ENCODE measurements at places on chromosomes 7 and 10. TPM values are rescaled to one million over a fixed set of nuclear protein-coding genes. Genes with fewer than 3 reads are reported as not detected.

The TACR2 gene
- total RNA-seq = 0.10 TPM

The PNLIPRP3 gene
- total RNA-seq = not detected

The FZD8 gene
- total RNA-seq = 5.0 TPM

The PDZD7 gene
- 0.67 TPM for total RNA-seq

The ELAPOR2 gene
- 0.10 TPM for total RNA-seq

The FAS gene
- total RNA-seq = 32.4 TPM

The PRLHR gene
- not detected for total RNA-seq

The SPDYE6 gene
- not detected for total RNA-seq

The VIPR2 gene
- total RNA-seq = 0.03 TPM

The ARL4A gene
- 60.5 TPM for total RNA-seq

The C10orf53 gene
- not detected for total RNA-seq

The MCM10 gene
- 21.3 TPM for total RNA-seq

The SLC16A9 gene
- total RNA-seq = 0.07 TPM

The KCND2 gene
- not detected for total RNA-seq

The ASB10 gene
- total RNA-seq = not detected

The HKDC1 gene
- 11.6 TPM for total RNA-seq

The HOXA2 gene
- 0.97 TPM for total RNA-seq

The PCLO gene
- total RNA-seq = 0.88 TPM

The CASD1 gene
- total RNA-seq = 6.7 TPM

The MMP21 gene
- total RNA-seq = not detected

The SRGN gene
- total RNA-seq = 101 TPM

The ZNF25 gene
- total RNA-seq = 1.9 TPM

The FRMPD2 gene
- total RNA-seq = not detected

The HOXA11 gene
- 0.70 TPM for total RNA-seq

The COL17A1 gene
- total RNA-seq = 1.8 TPM

The CD36 gene
- total RNA-seq = 0.08 TPM

The CCNJ gene
- 6.9 TPM for total RNA-seq

The TMEM236 gene
- 0.05 TPM for total RNA-seq

The BTBD16 gene
- 1.7 TPM for total RNA-seq

The OPN1SW gene
- total RNA-seq = not detected

The SORBS1 gene
- 0.74 TPM for total RNA-seq

The AQP1 gene
- total RNA-seq = 0.40 TPM

The OR2A12 gene
- total RNA-seq = not detected

The SHTN1 gene
- 26.1 TPM for total RNA-seq

The HMX3 gene
- not detected for total RNA-seq

The CPA2 gene
- total RNA-seq = not detected

The NEURL1 gene
- 0.38 TPM for total RNA-seq

The EGFR gene
- 109 TPM for total RNA-seq

The LEP gene
- not detected for total RNA-seq

The PPP1R3C gene
- 16.0 TPM for total RNA-seq

The TRIL gene
- not detected for total RNA-seq

The MCU gene
- total RNA-seq = 32.5 TPM

The OTUD1 gene
- 3.8 TPM for total RNA-seq

The TM9SF3 gene
- 90.2 TPM for total RNA-seq
